ENCODE measurements at places on chromosomes 2 and 18. TPM values are rescaled to one million over a fixed set of nuclear protein-coding genes. Genes with fewer than 3 reads are reported as not detected.
A peak's percentile ranks its signal among the peaks of the same experiment; 100 is the strongest.

DNA sequence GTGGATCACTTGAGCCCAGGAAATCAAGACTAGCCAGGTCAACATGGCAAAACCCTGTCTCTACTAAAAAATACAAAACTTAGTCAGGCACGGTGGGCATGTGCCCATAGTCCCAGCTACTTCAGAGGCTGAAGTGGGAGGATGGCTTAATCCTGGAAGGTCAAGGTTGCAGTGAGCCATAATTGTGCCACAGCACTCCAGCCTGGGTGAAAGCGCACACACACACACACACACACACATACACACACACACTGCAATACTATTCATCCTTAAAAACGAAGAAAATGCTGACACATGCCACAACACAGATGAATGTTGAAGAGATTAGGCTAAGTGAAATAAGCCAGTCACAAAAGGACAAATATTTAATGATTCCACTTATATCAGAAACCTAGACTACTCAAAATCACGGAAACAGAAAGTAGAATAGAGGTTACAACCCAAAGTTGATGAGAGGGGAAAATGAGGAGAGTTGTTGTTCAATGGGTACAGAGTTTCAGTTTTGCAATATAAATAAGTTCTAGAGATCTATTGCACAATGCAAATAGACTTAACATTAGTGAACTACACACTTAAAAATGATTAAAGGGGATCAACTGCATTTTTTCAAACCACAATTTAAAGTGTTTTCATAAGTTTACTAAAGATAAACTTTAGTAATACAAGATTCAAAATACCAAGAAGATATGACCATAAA, 114.5 kb downstream of the USP34 start:
- ATAC-seq: no peak

GRCh38 chr2:70356941-70357683, 55.2 kb upstream of the FAM136A start:
- ATAC-seq: no peak

DNA sequence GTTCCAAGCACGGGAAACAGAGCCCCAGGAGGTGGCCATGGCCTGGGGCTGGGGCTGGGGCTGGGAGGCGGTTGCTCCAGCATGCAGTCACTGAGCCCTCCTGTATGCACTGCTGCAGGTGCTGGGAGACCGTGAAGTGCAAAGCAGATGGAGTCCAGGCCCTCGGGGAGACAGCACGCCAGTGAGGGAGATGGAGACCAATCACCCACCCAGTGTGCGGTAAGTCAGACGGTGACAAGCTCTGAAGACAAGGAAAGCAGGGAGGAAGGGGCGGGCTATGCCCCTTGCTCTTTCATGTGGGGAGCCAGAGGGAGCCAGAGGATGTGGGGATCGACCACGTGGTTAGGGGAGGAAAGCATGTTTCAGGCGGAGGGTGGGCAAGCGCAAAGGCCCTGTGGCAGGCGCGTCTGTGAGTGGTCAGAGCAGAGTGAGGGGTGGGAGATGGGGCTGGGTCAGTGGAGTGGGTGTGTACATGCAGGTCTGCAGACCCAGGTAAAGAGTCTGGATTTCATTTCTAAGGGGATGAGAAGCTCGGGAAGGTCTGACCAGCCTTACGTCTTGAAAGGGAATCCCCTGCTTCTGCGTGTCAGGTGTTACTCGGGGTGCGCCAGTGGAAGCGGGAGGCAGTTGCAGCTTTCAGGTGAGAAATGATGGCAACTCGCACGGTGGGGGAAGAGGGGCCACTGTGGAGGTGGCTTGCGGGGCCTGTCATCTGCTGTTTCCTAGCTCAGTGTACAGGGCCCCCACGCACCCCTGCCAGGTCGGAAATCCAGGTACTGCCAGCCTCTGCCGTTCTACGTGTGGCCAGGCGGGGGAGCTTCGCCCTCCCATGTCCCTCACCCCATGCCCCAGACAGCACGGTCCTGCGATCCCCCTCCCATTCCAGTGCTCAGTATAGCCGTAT, 19.4 kb downstream of the RRM2 start:
- ATAC-seq: peak; percentile 76

DNA sequence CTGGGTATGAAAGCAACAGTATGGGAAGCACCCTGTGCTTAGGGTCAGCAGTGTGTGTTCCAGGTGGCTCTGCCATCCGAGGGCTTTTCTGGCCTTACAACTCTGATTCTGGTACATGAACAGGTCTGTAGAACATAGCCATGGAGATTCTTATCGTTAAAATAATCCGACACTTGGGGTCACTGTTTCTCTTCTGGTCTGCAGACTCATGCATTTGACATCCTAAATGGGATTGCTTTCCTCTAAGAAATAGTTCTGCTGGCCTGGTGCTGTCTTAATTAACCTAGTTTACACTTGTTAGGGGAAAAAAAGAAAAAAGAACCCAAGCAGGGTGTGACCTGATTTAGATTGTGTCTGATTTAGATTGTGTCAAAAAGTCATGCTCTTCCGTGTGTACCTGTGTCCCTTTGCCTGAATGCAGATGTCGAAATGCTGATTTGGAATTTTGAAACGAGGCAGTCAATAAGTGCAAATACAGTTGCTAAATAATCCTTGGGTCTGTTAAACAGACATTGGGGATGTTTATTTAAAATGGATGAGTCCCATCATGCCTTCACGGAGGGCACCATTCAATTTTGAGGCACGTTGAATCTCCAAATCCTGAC, 59.6 kb downstream of the TRPM8 start:
- peak; percentile 66 for ATAC-seq

COLEC12 gene
- 5.4 TPM for total RNA-seq

SLC5A7 gene
- 7.5 TPM for total RNA-seq

DNA sequence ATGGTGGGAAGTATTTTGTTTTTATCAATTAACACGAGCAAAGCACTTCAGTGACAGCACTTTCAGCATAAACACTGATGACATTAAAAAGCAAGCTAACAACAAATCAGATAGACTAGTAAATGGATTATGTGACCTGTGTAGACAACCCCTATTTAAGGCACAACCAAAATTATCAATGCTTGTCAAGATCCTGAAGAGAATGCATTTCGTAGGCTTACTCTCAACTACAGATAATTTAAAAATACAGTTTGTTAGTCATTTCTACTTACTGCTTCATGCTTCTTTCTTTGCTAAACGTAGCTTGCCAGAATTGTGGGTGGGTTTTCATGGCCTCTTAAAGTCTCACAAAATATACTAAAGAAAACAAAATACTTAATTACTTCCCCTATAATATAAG, 3.4 kb downstream of the CSRNP3 start:
- no peak for ATAC-seq
